Upper lobe of right lung (tissue), 1 donor: ENCODE measurements at places on chromosomes 7 and 10. TPM values are rescaled to one million over a fixed set of nuclear protein-coding genes. Genes with fewer than 3 reads are reported as not detected.
A peak's percentile ranks its signal among the peaks of the same experiment; 100 is the strongest.

TSPAN13 gene
- 185 TPM for total RNA-seq

C7orf57 gene
- not detected for total RNA-seq

PTPRE gene
- 70.6 TPM for total RNA-seq

METTL27 gene
- total RNA-seq, result 2.3 TPM

FAM25C gene
- total RNA-seq, result not detected

AKR1C8 gene
- total RNA-seq, result 0.55 TPM

WDFY4 gene
- 26.5 TPM for total RNA-seq

DRGX gene
- total RNA-seq, result not detected

OPN4 gene
- total RNA-seq, result not detected

CCDC172 gene
- total RNA-seq, result not detected

HOXA6 gene
- 6.5 TPM for total RNA-seq

EN2 gene
- total RNA-seq, result not detected

ST8SIA6 gene
- total RNA-seq, result 13.9 TPM

FGFR2 gene
- 58.7 TPM for total RNA-seq

LBX1 gene
- total RNA-seq, result not detected

GRCh38 chr7:158740013-158740656 is 35.5 kb upstream of the NCAPG2 start:
- H3K27me3 ChIP-seq, result no peaks in the 10 kb centered on the region
- peaks cover 2% of the 10 kb centered on the region for H3K4me1 ChIP-seq
- H3K27ac ChIP-seq, result no peak overlapping the region
- H3K4me3 ChIP-seq, result no peak overlapping the region
- H3K36me3 ChIP-seq, result peaks cover 87% of the 10 kb centered on the region

DNA sequence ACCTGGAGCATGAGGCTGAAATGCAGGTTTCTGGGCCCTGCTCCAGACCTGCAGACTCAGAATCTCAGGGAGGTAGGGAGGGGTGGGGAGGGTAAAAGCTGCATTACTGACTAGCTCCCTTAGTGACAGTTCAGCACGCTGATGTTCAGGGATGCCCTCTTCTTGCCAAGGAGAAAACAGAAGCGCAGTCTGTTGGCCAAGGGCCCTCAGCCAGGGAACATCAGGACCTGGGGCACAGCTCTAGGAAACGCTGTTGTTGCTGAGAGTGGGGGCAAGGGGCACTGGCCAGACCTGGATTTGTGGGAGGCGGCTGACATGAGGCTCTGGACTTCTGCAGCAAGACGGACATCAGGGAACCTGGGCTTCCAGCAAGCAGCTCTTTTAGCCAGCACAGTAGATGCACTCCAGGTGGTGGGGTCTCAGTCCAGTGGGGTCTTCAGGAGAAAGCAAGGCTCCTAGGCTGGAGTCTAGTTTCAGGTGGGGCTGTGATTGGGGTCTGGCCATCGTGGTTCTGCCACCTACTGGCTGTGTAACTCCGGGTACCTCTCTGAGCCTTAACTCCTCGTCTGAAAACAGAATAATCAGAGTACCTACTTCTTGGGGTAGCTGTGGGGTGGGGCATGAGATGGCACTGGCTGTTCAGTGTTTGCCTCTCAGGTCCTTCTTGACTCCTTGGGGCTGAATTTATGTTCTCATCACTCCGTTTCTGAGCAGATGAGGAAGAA is 72.9 kb upstream of the PRLHR start:
- no peak for DNase-seq
- no peak overlapping the region for H3K27ac ChIP-seq
- H3K4me1 ChIP-seq, result peaks cover 8% of the 10 kb centered on the region

- no peaks in the 10 kb centered on the region for H3K4me1 ChIP-seq
- H3K27ac ChIP-seq, result no peak overlapping the region
- no peaks in the 10 kb centered on the region for H3K27me3 ChIP-seq
- no peaks in the 10 kb centered on the region for H3K36me3 ChIP-seq
- DNase-seq, result no peak
Measured at GRCh38 chr7:31114593-31115343, 62.7 kb downstream of the ADCYAP1R1 start.

DNA sequence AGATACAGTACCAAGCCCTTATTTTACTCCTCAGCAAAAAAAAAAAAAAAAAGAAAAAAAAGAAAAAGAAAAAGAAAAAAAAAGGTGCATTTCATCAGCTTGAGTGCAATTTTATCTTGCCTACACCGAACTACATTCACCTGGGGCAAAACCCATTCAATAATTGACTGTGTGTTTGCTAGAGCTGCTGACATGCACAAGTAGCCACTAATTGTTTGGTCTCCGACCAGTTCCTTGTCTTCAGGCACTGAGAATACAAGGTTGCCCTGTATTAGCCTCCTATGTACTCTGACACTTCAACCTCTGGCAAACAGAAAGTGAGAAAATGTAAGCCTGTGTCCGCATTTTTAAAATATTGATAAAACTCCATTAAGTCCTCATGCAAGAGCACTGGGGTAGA is 1579.4 kb upstream of the LRRTM3 start:
- no peak overlapping the region for H3K27ac ChIP-seq
- H3K27me3 ChIP-seq, result no peaks in the 10 kb centered on the region
- H3K4me3 ChIP-seq, result no peak overlapping the region
- no peaks in the 10 kb centered on the region for H3K36me3 ChIP-seq

DNA sequence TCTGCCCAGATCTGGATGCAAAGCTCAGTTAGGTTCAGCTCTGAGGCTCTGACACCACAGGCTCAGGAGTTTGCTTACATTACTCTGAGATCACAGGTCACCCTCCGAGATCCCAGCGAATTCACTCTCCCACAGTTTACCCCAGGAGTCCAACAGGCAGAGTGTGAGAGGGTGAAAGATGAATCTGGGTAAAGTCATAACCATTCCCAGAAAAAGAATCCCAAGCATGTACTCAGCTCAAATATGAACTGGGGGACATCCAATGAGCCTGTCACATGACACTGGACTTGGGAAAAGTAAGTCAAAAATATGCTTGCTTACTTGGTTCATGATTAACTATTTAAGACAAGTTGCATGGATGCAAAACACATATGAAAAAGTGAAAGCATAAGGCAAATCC is 110.3 kb upstream of the ARID5B start:
- no peak overlapping the region for H3K4me3 ChIP-seq
- no peaks in the 10 kb centered on the region for H3K36me3 ChIP-seq
- H3K4me1 ChIP-seq, result peaks cover 7% of the 10 kb centered on the region
- no peaks in the 10 kb centered on the region for H3K27me3 ChIP-seq
- no peak overlapping the region for H3K27ac ChIP-seq
- no peak for DNase-seq

DNA sequence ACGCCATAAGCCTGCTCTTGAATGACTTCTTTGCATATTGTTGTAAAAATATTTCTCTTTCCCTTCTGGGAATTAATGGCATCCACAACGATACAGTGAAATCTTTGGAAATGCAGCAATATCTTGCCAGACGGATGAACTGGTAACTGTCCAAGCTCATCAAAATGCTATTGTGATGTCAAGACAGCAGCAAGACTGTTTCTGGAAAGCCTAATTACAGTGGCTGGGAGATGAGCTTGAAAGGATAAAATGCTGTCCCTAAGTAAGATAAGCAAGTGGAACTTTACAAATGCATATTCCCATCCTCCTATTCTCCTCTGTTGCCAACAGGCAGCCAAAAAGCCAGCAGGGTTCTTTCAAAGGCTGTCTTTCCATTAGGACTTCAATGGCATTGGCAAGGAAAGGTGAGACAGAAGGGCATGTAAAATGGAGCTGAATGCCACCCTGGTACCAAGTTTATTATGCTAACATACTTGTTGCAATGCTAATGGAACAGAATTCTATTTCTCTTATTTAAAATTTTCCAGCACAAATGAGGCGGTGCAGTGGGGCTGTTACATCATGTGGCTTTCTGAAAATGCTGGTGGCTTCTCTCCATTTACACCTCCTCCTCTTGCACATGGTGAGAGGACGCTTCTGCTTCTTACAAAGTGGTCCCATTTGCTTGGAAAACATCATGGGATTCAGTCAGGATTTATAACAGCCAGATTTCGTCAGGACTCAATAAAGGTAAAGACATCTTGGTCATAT is 178.3 kb upstream of the PTER start:
- H3K27ac ChIP-seq, result no peak overlapping the region
- DNase-seq, result no peak
- H3K36me3 ChIP-seq, result no peaks in the 10 kb centered on the region

DNA sequence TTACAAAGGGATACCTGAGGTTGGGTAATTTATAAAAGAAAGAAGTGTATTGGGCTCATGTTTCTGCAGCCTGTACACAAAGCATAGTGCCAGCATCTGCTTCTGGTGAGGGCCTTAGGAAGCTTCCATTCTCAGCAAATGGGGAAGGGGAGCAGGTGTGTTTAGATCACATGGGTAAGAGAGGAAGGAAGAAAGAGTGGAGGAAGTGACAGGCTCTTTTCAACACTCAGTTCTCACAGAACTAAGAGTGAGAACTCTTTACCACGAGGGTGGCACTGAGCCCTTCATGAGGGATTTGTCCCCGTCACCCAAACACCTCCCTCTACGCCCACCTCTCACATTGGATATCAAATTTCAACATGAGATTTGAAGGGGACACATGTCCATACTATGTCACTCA is 506 bp upstream of the FAM170B start:
- no peaks in the 10 kb centered on the region for H3K36me3 ChIP-seq
- no peak overlapping the region for H3K4me3 ChIP-seq
- no peak overlapping the region for H3K27ac ChIP-seq
- no peaks in the 10 kb centered on the region for H3K27me3 ChIP-seq

GRCh38 chr7:155315977-155316376 is 18.3 kb downstream of the INSIG1 start:
- no peak overlapping the region for H3K27ac ChIP-seq
- no peaks in the 10 kb centered on the region for H3K36me3 ChIP-seq
- DNase-seq, result no peak
- H3K4me1 ChIP-seq, result no peaks in the 10 kb centered on the region
- peaks cover under 1% of the 10 kb centered on the region for H3K27me3 ChIP-seq
- no peak overlapping the region for H3K4me3 ChIP-seq

- H3K4me1 ChIP-seq, result peaks cover 65% of the 10 kb centered on the region
- no peak for DNase-seq
- peak overlapping the region; percentile 89 for H3K27ac ChIP-seq
- H3K4me3 ChIP-seq, result no peak overlapping the region
Measured at GRCh38 chr7:43647339-43647672, 64.4 kb downstream of the STK17A start.

GRCh38 chr10:86017841-86018734 is 348.5 kb downstream of the GRID1 start:
- no peak overlapping the region for H3K4me3 ChIP-seq
- no peaks in the 10 kb centered on the region for H3K36me3 ChIP-seq
- H3K27me3 ChIP-seq, result no peaks in the 10 kb centered on the region
- no peaks in the 10 kb centered on the region for H3K4me1 ChIP-seq
- no peak overlapping the region for H3K27ac ChIP-seq

DNA sequence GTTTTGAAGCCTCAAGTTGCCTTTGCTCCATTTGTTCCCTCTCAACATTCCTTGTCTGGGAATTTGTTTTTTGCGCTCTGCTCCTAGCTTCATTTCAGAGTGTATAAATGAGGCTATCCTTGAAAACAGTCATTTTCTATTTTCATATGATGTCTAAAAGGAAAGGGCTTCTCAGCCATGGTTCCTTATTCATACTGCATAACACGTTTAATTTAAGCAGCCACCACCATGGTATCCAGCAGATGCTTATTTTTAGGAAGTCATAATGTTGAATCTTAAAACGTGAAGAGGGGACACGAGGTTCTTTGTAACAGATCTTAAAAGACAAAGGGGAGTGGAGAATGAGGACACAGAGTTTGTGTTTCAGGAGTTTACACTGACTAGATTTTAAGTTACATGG is 14.5 kb downstream of the POU6F2 start:
- H3K4me1 ChIP-seq, result no peaks in the 10 kb centered on the region
- DNase-seq, result no peak
- H3K4me3 ChIP-seq, result no peak overlapping the region
- H3K36me3 ChIP-seq, result no peaks in the 10 kb centered on the region
- no peak overlapping the region for H3K27ac ChIP-seq
- no peaks in the 10 kb centered on the region for H3K27me3 ChIP-seq

GRCh38 chr10:22646388-22646853 is 68.0 kb downstream of the PIP4K2A start:
- no peak overlapping the region for H3K27ac ChIP-seq
- no peak overlapping the region for H3K4me3 ChIP-seq
- H3K4me1 ChIP-seq, result peaks cover 32% of the 10 kb centered on the region

DNA sequence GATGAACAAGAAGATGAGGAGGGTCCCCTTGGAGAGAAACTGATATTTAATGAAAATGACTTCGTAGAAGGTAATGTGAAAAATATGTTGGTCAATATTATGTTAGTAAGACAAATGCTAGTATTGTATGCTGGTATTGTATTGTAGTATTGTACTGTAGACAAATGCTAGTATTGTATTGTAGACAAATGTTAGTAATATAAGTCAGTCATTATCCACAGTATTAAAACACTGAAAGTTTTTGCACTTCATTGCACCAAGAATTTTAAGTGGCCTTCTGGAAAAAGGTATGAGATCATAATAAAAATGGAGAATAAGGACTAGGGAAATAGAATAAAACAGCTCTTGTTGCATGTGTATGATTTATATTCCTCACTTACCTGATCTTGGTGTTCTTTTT is 17.5 kb downstream of the CSGALNACT2 start:
- no peak for DNase-seq
- H3K27me3 ChIP-seq, result no peaks in the 10 kb centered on the region

GRCh38 chr7:90654718-90655427 is 58.8 kb downstream of the CDK14 start:
- no peak overlapping the region for H3K27ac ChIP-seq
- H3K4me1 ChIP-seq, result no peaks in the 10 kb centered on the region
- H3K4me3 ChIP-seq, result no peak overlapping the region
- no peaks in the 10 kb centered on the region for H3K27me3 ChIP-seq
- no peak for DNase-seq

DNA sequence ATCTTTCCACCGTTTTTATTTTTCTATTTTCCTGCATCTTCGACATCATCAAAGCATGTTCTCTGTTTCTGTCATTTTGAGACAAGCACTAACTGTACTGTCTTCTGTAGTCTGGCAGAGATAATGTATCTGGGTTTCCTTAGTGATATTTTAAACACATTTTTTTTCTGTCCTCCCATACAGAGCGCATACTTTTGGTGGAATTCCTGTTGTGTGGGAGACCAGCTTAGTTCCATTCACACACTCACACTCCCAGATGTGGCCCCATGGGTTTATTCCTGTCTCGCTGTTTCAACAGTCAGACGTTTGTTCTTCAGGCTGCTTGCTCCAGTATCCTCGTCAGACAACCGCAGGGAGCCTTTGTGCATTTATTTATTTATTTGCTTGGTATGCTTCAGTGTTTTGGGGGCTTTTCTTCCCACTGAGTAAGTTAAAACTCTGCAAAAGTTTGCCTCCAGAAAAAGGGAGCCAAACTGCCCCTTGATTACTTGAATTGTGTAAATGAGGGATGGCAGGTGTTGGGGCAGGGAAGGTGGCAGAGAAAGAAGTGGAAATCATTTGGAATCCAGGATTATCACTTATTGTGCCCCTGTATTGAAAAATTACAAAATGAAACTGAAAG is 456.8 kb upstream of the KLF6 start:
- no peaks in the 10 kb centered on the region for H3K36me3 ChIP-seq
- peaks cover 9% of the 10 kb centered on the region for H3K4me1 ChIP-seq
- no peak for DNase-seq
- peak overlapping the region; percentile 20 for H3K4me3 ChIP-seq
- peak overlapping the region; percentile 83 for H3K27ac ChIP-seq
